A549 treated with DMSO at 1 μM for 4 hours (cell line): ENCODE measurements at places on chromosomes 16 and 17. TPM values are rescaled to one million over a fixed set of nuclear protein-coding genes. Genes with fewer than 3 reads are reported as not detected.

Gene RAI1
- total RNA-seq, result 34.0 to 40.8 TPM (median 37.6 TPM) in 5 replicates

Gene RPS15A
- 2,187 to 2,526 TPM (median 2,316 TPM) in 5 replicates for total RNA-seq

Gene C1QTNF1
- 33.5 to 41.6 TPM (median 39.2 TPM) in 5 replicates for total RNA-seq

Gene WIPF2
- 17.4 to 24.2 TPM (median 21.6 TPM) in 5 replicates for total RNA-seq

Gene KRTAP9-2
- total RNA-seq, result not detected in 5 replicates

Gene CTF1
- total RNA-seq, result 0.12 to 0.26 TPM (median 0.21 TPM) in 4 of 5 replicates, not detected in the other

Gene ABCC11
- 0.11 to 0.24 TPM (median 0.13 TPM) in 5 replicates for total RNA-seq

Gene NOG
- 0.88 to 1.4 TPM (median 1.1 TPM) in 5 replicates for total RNA-seq

Gene ARL5C
- total RNA-seq, result not detected in 5 replicates

Gene C1QTNF8
- total RNA-seq, result not detected in 5 replicates

Gene TP53TG3F
- total RNA-seq, result 0.06 to 0.31 TPM (median 0.11 TPM) in 4 of 5 replicates, not detected in the other

Gene MT1B
- not detected in 5 replicates for total RNA-seq

Gene ZNF594
- total RNA-seq, result 1.3 to 1.8 TPM (median 1.7 TPM) in 5 replicates

Gene GLIS2
- 26.2 to 34.2 TPM (median 31.1 TPM) in 5 replicates for total RNA-seq

Gene MYO1C
- 116 to 144 TPM (median 135 TPM) in 5 replicates for total RNA-seq

Gene ASPHD1
- 23.0 to 29.4 TPM (median 26.9 TPM) in 5 replicates for total RNA-seq

Gene C16orf89
- total RNA-seq, result not detected in 5 replicates

Gene KCNJ2
- total RNA-seq, result 0.09 to 0.16 TPM (median 0.10 TPM) in 5 replicates

Gene TRPV3
- 0.18 to 0.44 TPM (median 0.41 TPM) in 5 replicates for total RNA-seq
